RPMI7951 (cell line): ENCODE measurements at places on chromosomes 1 and 21. TPM values are rescaled to one million over a fixed set of nuclear protein-coding genes. Genes with fewer than 3 reads are reported as not detected.
A peak's percentile ranks its signal among the peaks of the same experiment; 100 is the strongest.

- DNase-seq = no peak
These were observed 8.4 kb downstream of the ERO1B start for GRCh38 chr1:236273358-236273757.

DNA sequence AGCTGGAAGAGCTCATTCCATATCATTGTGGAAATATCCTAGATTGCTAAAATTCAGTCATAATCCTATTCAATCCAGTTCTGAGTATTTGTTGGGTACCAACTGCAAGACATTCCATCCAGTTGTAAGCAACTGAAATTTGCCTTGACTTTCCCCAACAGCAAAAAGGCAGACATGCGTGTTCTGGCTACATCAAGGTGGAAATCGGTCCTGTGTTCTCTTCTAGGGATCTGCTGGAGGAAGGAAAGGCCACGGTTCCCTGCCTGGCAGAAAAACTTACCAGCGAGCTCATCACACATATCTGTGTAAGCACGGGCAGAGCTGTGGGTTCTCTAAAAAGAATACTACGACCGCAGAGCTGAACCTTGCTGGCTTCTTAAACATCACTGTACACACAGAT, 17.5 kb downstream of the MX1 start:
- DNase-seq = no peak

- no peak for DNase-seq
These were observed 51.3 kb upstream of the SELENON start for GRCh38 chr1:25748531-25749205.

The RAB3B gene
- total RNA-seq = 5.5 and 5.6 TPM in 2 replicates

GRCh38 chr1:1136547-1137230, 20.8 kb upstream of the C1orf159 start:
- no peak for DNase-seq

DNA sequence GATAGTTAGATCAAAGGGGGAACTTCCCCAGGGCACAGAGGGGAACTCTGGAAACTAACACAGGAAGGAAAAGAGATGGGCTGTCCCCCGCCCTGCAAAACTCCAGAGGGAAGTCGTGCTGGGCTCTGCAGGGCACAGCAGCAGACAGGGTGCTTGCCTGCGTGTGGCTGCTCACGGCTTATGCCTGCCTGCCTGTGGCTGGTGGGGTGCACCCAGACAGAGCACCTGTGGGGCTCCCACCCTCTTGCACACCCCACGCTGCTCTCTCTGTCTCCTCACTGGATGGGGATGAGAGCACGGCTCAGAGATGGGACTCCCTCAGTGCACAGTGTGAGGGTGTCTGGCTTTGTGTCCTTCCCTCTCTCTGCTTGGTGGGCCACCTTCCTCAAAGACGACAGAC, 13.5 kb upstream of the ETV3L start:
- DNase-seq = no peak

The LRRC42 gene
- 51.3 and 57.8 TPM in 2 replicates for total RNA-seq

DNA sequence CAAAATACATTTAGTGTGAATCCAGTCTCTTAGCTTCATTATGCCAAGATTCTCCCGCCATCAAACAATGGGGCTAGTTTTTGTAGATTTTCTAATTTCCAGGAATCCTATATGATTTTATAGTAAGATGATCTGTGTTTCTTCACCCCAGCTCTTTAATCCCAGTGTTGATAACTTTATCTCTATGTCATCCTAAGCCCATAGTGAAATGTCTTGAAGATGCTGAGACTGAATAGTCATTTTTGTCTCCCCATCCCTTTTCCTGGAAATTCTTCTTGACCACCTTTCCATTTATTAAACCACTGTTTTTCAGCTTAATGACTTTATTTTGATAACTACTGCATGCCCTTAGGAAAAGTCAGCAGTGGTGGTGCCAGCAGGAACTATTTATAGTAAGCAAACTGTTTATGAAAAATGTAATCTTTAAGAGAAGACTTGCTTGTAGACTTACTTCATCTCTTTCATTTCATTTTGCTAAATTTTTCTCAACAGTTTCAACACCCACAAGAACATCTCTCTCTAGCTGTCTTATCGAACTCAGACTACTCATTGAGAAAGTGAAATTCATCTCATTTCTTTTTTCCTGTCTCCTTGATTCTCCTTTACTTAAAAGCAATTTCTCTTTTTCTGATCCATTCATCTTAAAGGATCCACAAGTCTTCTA, 116.6 kb downstream of the NTMT2 start:
- DNase-seq = peak; percentile 27

- no peak for DNase-seq
These were observed 112.2 kb downstream of the DISP1 start for GRCh38 chr1:222927031-222927430.

The FALEC gene
- not detected in 2 replicates for total RNA-seq

- DNase-seq = no peak
These were observed 62.5 kb downstream of the KIAA0040 start for GRCh38 chr1:175129997-175130648.

The TTC34 gene
- total RNA-seq = under 0.01 and 0.12 TPM in 2 replicates

DNA sequence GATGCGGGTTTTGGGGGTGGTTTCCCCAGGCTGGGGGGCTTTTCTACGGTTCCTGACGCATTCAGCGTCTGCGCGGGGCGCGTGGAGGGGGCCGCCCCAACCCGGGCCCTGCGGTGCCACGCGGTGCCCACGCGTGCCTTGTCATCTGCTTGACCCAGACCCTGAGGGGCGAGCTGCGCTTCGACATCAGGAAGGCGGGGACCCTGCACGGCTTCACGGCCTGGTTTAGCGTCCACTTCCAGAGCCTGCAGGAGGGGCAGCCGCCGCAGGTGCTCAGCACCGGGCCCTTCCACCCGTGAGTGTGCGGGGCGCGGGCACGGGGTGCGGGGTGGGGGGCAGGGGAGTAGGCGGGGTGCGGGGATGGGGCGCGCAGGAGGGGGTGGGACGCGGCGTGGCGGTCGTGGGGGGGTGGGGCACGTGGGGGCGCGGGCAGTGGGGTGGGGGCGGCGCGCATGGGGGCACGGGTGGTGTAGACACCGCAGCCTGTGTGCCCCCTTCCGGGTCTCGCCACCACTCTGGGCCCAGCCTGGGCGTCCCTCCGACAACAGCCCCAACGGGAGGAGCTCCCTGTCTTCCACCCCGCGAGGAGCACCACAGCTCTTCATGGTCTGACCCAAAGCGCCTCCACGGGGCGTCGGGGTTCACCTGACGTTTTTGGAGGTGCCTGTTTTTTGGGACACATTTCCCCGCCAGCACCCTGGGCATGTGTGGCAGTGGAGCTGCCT, 26.3 kb downstream of the PRMT2 start:
- no peak for DNase-seq

The CLCA1 gene
- not detected in 2 replicates for total RNA-seq

DNA sequence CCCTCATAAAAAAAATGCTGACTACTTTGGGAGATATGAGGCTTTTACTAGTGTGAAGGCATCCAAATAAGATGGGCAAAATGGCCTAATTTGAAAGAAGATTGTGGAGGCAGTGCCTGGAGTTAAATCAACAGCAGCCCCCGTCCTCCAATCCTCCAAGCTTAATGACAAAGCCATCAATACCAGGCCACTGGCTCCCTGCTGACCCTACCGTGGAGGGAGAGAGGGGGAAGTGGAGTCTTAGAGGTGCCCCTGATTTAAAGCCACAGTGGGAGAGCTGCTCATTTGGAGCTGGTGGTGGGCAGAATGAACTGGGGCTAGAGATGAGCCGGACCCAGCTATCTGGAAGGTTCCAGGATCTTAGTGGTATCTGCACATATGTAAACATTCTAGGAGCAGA, 24.3 kb upstream of the KNCN start:
- no peak for DNase-seq

GRCh38 chr1:216422821-216423520, at the start of gene USH2A:
TSS of gene USH2A (minus strand) at chr1:216423448. CDS start at chr1:216422336, 1,112 bp downstream.
- DNase-seq = no peak

GRCh38 chr1:185646202-185646683, 87.9 kb upstream of the HMCN1 start:
- peak; percentile 99 for DNase-seq

The P3R3URF gene
- total RNA-seq = not detected in 2 replicates

The CASZ1 gene
- under 0.01 and 0.20 TPM in 2 replicates for total RNA-seq

The BMP8B gene
- total RNA-seq = 2.4 TPM in 2 replicates

The FAM177B gene
- not detected in 2 replicates for total RNA-seq

DNA sequence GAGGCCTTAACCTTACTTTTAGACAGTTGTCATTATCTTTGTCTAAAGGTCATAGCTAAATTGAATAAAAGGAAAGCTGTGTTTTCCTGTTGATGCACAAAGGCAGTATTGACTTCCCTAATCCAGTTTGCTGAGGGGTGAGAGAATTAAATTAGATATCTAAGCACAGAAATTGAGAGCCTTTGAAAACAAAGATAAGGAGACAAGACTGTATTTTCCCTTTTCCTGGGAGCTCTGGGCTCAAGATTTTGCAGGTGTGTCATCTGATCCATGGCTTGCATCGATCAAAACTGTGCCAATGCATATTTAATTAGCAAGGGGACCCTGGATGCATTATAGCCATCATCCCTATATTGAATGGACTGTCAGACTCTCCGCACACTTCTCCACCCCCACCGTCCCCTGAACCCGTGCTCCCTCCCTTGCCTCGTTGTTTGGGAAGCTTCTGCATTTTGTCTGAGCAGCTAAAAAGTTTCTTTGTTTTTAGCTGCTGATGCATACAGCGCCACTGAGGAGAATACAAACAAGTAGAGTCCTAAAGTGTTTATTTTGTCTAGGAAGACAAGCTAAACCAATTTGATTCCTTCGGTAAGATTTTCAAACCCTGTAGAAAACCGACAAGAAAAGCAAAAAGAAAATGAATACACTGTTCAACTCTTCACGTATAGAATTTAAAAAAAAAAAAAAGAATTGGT, 186.3 kb downstream of the NFIA start:
- DNase-seq = no peak
